ENCODE measurements at places on chromosomes 11 and 22.
A peak's percentile ranks its signal among the peaks of the same experiment; 100 is the strongest.

DNA sequence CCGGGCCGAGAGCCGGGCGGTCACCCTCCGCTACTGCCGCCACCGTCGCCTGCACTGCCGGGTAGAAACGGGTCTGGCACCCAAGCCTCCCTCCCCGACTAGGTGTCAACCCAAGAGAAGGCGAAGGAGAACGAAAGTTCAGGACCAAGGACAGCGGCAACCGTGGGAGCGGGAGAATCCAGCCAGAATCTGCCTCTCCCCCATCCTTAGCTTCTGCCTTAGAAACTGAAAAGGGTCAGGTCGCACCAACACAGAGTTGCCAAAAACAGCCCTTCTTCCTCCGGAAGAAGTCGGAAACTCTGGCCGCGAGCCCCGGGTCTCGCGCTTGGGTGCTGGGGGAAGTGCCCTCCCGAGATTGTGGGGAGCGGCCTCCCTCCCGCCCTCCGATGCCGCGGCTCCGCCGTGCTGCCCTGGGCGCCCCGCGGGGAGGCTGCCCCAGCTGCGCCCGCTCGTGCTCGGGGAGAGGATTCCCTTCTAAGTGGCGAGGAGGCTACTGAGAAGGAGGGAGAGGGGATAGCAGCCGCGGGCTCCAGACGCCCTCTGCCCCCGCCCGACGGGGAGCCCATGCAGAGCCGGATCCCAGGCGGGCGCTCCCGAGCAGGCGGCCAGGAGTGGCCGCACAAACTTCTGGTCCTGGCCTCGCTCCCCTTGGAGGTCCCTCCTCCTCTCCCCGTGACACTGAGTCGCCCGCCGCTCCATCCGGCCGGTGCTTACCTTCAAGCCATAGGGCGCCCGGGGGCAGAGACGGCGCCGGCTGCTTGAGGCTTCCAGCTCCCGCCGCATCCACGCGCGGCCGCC is 637 bp downstream of the DRD2 start:
- peak; percentile 15 for DNase-seq

DNA sequence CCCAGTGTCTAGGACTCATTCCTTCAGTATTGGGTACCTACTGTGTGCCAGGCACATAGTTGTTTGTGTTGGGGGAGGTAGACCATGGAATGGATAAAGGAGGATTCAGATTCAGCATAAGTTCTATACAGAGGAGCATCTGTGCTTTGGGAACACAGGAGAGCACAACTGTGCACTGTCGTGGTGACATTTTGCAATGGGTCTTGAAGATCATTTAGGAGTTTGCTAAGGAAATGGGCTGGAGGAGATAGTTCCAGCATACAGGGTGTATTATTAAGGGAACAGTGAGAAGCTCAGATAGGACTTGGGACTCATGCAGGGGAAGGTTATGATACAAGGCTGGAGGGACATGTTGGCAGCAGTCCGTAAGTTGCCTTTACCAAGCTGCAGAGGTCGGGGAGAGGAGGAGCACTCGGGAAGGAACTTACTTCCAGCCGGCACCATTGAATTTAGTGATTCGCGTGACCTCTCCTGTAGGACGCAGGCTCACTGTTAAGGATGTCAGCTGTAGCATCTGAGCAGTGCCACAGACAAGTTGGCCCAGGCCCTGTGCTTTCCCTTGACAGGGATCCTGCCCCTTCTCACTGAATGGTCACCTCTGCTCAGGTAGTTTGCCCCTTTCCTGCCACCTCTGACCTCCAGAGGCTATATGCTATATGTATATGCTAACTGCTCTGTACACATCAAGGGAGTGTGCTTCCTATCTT is 25.6 kb downstream of the TREH start:
- no peak for DNase-seq

- no peak for DNase-seq
Measured at GRCh38 chr22:22201930-22202343, 42.6 kb upstream of the VPREB1 start.

DNA sequence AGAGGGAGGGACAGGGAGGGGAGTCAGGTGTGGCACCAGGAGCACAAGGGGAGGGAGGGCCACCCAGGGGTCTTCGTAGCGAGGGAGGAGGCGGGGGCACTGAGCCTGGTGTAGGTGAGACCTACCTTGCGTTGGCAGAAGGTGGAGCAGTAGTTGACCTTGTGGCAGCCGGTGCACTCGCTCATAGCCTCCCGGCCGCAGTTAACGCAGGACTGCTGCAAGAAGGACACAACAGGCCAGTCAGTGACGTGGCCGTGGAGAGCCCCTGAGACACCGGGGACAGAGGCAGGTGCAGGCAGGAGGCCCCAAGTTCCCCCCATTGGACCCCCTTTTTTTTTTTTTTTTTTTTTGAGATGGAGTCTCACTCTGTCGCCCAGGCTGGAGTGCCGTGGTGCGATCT is 16.8 kb downstream of the DRD4 start:
- DNase-seq: no peak

- DNase-seq: no peak
Measured at GRCh38 chr11:131762346-131763110, 392.1 kb downstream of the NTM start.

Data from GDM1 (cell line).